Neural progenitor cell (in vitro differentiated cells): ENCODE measurements at places on chromosomes 11 and 22. TPM values are rescaled to one million over a fixed set of nuclear protein-coding genes. Genes with fewer than 3 reads are reported as not detected.

GRCh38 chr22:30170129-30170528 lies 76.4 kb downstream of the LIF start:
- DNase-seq: no peak

DNA sequence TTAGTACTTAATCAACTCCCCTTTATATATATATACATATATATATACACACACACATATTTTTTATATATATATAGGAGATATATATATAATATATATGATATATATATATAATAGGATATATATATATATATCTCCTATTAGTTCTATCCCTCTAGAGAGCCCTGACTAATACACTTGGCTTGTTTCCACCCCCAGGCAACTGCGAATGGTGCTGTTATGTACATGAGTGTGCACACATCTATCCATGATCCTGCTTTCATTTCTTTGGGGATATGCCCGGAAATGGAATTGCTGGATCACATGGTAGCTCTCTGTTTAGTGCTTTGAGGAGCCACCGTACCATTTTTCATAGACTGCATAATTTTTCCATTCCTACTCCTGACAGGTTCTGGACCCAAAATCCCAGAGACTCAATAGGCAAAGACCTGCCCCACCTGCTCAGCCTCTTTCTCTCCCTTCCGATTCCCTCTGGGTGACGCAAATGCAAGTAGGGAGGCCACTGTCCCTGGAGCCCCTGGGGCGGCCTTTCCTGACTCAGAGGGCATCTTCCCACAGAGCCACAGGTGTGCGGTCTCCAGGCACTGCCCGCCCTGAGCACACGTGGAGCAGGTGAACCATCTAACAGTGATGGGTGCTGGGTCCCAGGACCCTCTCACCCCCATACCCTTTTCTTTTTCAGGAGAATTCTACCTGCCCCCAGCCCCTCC lies 12.0 kb downstream of the FGF3 start:
- no peak for DNase-seq

Gene STIM1
- total RNA-seq: 17.3 and 18.9 TPM in 2 replicates

DNA sequence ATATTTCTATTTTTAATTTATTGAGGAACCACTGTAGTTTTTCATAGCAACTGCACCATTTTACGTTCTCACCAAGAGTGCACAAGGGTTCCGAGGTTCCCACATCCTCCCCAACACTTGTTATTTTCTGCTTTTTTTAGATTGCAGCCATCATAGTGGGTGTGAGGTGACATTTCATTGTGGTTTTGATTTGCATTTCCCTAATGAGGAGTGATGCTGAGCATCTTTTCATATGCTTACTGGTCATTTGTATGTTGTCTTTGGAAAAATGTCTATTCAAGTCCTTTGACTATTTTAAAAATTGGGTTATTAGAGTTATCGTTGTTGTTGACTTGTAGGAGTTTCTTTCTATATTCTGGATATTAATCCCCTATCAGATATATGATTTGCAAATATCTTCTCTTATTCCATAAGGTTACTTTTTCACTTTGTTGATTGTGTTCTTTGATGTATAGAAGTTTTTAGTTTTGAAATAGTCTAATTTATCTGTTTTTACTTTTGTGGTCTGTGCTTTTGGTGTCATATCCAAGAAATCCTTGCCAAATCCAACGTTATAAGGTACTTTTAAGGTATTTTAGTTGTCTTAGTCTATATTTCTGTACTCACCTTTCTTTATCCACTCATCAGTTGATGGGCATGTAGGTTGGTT lies 9.0 kb downstream of the NEAT1 start:
- no peak for DNase-seq

- no peak for DNase-seq
Observed at GRCh38 chr11:93645938-93646337, 15.5 kb upstream of the CEP295 start.

DNA sequence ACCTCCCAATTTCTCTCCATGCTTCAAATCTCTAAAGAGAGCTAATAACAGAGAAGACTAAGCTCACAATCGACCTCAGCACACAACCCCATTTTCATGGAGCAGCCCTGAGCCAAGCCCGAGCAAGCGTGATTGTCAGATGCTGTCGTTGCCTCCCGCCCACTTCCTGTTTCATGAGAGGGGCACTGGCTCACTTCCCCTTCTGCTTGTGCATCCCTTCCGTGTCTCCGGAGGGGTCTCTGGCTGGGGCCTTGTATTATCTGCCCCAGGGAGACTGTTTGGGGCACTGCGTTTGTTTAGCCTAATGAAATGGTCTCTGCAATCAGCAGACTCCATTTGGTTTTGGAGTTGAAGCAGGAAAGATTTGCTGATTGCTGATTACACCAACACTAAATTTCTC lies 181.3 kb upstream of the SEZ6L start:
- DNase-seq: no peak

GRCh38 chr11:28981381-28981780 lies 873.2 kb downstream of the METTL15 start:
- DNase-seq: no peak

Gene TRPC6
- total RNA-seq: 0.09 and 0.17 TPM in 2 replicates

Gene GGT1
- total RNA-seq: 4.9 and 7.7 TPM in 2 replicates

GRCh38 chr11:26700574-26701235 lies 21.2 kb downstream of the SLC5A12 start:
- peak; percentile 13 for DNase-seq

DNA sequence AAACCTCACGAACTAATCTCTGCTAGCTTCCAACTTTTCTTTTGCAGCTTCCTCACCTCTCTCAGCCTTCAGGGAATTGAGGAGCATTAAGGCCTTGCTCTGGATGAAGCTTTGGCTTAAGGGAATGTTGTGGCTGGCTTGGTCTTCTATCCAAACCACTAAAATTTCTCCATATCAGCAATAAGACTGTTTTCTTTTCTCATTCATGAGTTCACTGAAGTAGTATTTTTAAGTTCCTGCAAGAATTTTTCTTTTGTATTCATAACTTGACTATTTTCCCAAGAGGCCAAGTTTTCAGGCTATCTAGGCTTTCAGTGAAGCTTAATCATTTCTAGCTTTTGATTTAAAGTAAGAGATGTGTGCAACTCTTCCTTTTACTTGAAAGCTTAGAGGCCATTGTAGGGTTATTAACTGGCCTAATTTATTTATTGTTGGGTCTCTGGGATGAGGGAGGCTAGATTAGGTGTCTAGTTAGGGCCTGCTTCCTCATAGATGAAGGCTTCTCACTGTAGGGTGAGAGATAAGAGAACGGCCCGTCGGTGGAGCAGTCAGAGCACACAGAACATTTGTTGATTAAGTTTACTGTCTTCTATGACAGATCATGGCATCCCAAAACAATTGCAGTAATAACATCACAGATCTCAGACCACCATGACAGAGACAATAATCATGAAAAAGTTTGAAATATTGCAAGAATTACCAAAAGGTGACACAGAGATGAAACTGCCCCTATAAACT lies 33.2 kb downstream of the CSF2RB start:
- DNase-seq: no peak

Gene SAA2
- total RNA-seq: not detected in 2 replicates

GRCh38 chr11:111331711-111332479 lies 33.5 kb downstream of the POU2AF3 start:
- no peak for DNase-seq

Gene CDC45
- 40.9 and 50.7 TPM in 2 replicates for total RNA-seq

Gene RFPL1
- not detected in 2 replicates for total RNA-seq
